ENCODE measurements at places on chromosomes 6 and 20.

GRCh38 chr6:7234547-7234946 is 78.5 kb downstream of the SSR1 start:
- DNase-seq, result no peak

DNA sequence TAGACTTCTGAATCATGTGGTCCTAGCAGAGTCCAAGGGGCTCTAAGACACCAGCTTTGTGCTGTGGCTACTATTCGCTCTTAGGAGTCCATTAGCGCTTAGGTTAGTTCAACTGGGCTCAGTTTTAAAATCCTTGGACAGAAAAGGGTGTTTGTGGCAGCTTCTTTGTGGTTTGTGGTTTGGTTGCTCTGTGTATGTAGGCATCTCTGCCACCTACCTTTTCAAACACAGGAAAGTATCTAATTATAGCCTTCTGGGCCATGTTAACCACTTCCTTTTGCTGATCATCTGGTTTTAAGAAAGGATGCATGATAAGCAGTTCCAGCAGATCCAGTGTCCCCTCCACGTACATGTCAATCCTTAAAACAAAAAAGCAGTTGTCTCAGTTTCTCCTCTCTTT is 10.8 kb downstream of the GSTA4 start:
- no peak for DNase-seq

GRCh38 chr6:4362326-4362725 is 227.0 kb upstream of the ECI2 start:
- DNase-seq, result no peak

- DNase-seq, result no peak
Observed at GRCh38 chr6:6466967-6467761, 121.4 kb upstream of the LY86 start.

DNA sequence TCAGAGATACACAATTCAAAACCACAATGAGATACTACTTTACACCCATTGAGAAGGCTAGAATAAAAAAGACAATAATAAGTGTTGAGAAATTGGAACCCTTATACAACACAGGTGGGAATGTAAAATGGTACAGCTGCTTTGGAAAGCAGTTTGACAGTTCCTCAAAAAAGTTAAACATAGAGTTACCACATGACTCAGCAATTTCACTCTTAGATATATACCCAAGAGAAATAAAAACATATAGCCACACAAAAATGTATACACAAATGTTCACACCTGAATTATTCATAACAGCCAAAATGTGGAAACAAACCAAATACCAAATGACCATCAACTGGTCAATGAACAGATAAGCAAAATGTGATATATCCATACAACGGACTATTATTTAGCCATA is 161.1 kb upstream of the PLN start:
- DNase-seq, result no peak

- DNase-seq, result no peak
Observed at GRCh38 chr6:11043961-11044711, at the start of gene ELOVL2. Gene ELOVL2, minus strand, starts transcription at chr6:11044305. Its CDS starts 75 bp downstream, at chr6:11044230.

- DNase-seq, result no peak
Observed at GRCh38 chr20:38225900-38226263, 34.7 kb downstream of the KIAA1755 start.

- DNase-seq, result no peak
Observed at GRCh38 chr6:109867009-109867969, 110.8 kb upstream of the GPR6 start.

DNA sequence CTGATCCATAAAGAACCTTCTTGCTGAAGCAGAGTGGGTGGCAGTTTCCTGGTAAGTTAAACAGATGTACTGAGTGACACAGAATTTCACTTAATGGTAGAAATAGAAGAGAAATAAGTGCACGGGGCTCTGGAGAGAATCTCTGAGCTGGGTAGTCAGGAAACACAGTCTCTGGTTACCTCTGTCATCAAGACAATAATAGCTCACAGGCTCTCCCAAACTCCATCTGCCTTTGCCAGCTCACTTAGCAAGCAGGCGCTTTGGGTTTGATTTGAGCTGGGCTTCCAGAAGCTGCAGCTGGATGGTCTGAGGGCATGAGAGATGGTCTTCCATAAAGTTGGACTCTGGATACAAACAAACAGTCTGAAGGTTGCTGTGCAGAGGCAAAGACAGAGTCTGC is 39.6 kb upstream of the PRSS35 start:
- no peak for DNase-seq

DNA sequence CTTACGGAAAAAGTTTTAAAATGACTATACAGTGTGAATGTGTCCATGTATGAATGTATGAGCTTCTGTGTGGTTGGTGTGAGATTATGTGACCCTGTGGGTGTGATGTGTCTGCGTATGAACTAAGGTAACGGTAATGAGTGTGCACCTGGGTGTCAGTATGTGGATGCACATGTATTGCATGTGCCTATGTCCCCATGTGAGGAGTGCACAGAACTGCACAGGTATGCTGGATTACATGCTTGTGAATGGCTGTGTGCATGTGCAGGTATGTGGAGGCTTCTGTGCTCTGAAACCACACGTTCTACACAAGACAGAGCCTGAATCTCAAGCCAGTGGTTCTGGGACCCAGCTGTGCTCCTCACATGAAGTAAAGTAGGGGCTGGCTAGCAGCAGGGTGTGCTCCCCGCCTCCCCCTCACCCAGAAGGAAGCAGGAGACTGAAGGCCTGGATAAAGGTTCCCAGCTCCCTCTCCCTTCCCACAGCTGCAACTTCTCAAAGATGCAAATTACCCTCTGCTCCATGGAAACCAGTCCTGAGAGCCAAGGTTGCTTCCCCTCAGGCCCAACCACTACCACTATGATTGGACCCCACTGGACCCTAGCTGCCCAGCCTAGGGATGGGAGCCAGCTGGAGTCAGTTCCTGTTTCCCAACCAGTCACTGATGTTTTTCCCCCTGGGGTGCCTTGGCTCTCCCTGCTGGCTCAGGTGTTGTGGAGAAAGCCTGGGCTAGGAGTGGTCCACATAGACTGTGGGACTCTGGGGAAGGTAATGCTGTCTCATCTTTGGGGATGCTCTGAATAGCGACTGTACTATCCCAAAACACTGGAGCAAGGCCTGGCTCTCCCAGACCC is 24.8 kb upstream of the SPDEF start:
- DNase-seq, result no peak

- DNase-seq, result no peak
Observed at GRCh38 chr6:129903082-129903481, 42.0 kb upstream of the TMEM244 start.

DNA sequence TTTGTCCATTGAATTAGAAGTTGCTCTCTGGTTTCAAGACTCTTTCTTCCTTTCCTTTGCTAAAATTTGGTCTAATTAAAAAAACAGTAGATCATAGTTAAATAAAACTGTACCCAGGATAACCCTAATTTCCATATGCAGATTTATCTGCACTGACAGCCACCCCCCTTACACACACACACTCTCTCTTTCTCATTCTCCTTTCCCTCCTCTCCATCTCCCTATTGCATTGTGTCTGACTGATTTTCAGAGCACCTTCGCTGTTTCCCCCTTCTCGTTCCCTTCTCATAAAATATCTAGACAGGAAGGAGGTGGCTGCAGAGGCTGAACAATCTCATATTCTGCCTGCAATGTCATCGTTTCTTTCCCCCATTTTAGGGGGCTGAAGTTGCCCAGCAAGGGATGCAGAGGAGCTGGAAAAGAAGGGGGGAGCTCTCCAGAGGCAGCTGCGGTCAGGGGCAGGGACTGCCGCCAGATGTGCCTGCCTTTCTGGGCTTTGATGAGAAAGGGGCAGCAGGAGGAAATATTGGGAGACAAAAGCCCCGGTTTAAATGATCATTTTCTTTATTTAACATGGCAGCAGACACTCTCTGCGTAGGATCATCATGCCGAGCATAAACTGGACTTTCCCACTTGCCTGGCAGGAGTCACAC is 22.5 kb upstream of the MMS22L start:
- DNase-seq, result no peak

DNA sequence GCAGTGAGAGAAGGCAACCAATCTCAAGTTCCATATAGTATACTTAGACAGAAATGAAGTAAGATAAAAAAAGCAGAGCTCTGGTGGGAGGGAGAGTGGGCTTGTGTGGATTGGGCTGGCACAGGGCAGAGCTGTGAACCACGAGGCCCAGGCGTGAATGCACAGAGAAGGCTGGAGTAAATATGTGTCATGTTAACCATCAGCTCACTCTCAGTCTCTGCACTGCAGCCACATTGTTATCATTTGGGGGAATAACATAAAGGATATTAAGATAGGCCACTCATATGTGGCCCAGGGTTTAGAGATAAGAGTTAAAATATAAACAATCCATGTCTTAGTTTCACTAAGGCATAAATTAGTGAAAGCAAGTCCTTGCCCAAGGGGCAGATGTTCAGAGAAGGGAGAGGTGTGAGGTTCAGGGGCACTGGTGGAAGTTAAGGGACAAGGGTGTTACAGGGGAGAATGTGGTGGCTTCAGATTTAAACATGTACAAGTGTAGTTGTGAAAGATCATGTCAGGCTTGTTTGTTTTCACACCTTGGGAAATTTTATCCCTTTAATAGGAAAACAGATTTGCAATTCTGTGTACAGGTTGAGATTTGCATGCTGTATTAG is 14.4 kb downstream of the GMPR start:
- no peak for DNase-seq

GRCh38 chr6:15362274-15363160 is 116.6 kb downstream of the JARID2 start:
- DNase-seq, result no peak

DNA sequence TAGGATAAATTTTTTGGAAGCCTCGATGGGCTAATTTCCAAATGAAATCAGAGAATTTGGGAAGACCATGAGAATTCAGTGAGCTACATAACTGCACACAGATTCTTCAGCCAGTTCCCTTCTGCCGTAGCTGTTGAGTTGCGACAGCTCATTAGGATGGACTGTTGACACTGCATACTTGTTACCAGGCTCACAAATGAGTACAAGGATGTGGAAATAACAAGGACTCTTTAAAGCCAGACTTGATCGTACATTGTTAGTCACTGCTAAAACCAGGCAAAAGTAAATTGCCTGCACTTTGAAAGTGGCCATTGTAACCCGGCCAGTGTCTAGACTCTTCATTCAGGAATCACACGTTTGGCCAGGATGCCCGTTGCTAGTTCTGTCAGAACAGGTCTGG is 37.0 kb downstream of the NDUFAF5 start:
- no peak for DNase-seq

GRCh38 chr20:41111578-41111951 is 25.8 kb upstream of the PLCG1 start:
- DNase-seq, result no peak

DNA sequence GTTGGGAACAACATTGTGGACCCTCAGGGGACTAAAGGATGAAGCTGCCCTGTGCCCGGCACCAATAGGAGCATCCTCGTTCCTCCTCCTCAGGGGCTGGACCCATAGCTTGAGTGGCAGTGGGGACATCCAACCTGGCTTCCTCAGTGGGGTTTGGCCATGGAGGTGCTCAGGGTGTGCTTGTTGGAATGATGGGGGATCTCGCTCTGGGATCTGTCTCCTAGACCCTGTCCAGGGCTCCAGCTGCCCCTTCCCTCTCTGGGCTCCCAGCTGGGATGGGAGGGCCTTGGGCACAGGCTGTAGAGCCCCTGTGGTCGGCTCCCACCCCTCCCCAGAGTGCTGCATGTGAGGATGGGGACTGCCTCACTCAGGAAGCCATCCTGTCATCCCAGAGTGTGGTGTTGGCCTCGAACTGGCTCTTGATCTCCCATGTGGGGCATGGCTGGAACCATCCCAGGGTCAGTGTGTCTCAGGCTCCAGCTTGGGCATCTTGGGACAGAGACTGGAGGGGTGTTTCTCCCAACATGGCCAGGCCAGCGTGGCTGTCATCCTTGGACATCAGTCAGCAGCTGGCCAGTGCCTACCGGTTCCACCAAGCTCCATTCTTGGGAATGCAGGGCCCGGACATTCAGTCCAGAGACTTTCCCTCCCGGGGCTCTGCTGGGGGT is 9.5 kb upstream of the MYT1 start:
- no peak for DNase-seq

DNA sequence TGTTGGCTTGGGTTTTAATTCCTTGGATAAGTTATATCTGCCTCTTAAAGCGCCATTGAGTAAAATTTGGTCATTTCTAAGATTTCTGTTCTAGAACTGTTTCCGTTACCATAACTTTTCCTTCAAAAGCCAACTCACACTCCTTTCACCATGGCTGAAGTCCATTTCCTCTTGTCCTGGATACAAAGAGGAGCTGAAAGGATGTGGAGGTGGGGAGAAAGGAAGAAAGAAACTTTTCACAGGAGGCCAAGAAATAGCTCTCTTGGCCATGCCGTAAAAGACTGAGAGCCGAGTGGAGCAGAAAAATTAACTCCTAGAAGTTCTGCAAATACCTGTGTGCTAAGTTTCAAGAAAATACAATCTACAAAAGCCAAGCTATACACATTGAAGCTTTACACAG is 21.6 kb downstream of the GABBR1 start:
- no peak for DNase-seq

DNA sequence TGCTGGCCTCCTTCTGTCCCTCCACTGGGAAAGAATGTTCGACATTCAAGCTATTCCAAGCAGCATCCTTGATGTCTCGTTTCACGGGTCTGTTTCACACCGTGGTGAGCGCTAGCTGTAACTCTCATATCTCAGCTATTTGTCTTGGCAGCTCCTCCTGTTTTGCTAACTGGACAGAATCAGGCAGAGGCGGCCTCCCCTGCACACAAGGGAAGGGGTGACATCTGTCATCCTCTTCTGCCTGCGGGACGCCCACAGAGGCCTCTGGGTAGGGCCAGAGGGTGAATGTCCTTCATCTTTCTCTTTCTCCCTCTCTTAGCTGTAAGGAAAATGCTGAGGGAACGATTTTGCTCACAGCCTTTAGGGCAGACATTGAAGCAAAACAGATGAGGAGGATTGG is 232.8 kb upstream of the GMDS start:
- DNase-seq, result no peak

DNA sequence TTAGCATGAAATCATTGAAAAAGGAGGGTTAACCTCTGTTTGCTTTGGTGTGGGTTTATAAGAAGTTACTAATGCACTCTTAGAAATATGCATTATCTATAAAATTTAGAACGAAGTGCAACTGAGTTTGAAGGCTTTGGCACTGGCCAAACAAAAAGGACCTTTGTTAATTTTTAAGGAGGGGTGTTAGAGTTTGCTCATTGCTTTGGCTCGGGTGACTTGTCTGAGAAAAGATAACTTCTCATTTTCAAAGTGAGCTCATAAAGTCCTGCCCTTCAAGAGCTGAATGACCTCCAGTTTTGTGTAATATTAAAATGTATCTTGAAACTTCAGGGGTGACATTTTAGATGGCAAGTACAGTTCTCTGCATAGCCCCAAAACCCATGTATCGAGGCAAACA is 25.9 kb downstream of the NEDD9 start:
- DNase-seq, result no peak
